IMR-90 (cell line): ENCODE measurements at places on chromosomes 1 and 21. TPM values are rescaled to one million over a fixed set of nuclear protein-coding genes. Genes with fewer than 3 reads are reported as not detected.

NUAK2 gene
- total RNA-seq = 7.2 and 8.1 TPM in 2 replicates

ZNF670 gene
- total RNA-seq = 4.5 and 5.6 TPM in 2 replicates

HES4 gene
- 1.4 and 3.1 TPM in 2 replicates for total RNA-seq

SEMA4A gene
- 0.18 and 0.28 TPM in 2 replicates for total RNA-seq

VSIG8 gene
- total RNA-seq = not detected in 2 replicates

DNA sequence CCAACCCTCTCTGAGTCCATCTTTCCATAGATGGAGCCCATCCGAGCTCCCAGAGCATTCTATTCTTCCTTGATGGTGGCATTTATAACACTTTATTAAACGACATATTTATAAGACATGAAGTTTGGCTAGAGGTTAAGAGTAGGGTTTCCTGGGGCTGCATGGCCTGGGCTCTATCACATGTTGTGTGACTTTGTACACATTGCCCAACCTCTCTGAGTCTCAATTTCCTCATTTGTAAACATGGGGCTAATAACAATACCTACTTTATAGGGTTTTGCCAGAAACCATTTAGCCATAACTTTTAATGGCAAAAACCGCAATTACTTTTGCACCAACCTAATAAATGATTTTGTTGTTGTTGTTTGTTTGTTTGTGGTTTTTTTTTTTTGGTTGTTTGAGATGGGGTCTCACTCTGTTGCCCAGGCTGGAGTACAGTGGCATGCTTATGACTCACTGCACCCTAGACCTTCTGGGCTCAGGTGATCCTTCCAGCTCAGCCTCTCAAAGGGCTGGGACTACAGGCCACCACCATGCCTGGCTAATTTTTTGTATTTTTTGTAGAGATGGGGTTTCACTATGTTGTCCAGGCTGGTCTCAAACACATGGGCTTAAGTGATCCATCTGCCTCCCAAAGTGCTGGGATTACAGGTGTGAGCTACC, 13.9 kb upstream of the ASAP3 start:
- no peak for DNase-seq

- no peak for DNase-seq
These were observed 14.7 kb upstream of the PTP4A2 start for GRCh38 chr1:31952825-31953220.

DNA sequence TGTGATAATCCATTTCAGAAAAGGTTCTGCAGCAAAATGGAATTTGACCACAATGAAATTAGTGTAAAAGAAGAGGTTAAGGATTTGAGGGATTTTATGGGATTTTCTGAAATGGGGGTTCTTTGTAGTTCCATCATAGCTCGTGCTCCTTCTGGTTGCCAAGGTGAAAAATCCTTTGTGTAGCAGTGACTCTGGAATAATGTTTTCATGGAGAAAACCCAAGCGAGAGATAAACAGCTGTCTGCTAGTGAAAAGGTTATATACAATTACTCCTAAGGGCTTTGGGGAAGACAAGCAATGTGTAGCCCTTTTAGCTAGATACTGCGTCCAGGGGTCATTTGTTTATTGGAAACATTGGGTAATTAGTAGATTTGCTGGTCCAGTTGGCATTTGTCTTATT, 453.2 kb upstream of the DEPDC1 start:
- DNase-seq = no peak

GRCh38 chr1:243793298-243793697, 56.7 kb downstream of the AKT3 start:
- no peak for DNase-seq

GRCh38 chr1:204286831-204287421, 72.8 kb downstream of the PLEKHA6 start:
- no peak for DNase-seq

DNA sequence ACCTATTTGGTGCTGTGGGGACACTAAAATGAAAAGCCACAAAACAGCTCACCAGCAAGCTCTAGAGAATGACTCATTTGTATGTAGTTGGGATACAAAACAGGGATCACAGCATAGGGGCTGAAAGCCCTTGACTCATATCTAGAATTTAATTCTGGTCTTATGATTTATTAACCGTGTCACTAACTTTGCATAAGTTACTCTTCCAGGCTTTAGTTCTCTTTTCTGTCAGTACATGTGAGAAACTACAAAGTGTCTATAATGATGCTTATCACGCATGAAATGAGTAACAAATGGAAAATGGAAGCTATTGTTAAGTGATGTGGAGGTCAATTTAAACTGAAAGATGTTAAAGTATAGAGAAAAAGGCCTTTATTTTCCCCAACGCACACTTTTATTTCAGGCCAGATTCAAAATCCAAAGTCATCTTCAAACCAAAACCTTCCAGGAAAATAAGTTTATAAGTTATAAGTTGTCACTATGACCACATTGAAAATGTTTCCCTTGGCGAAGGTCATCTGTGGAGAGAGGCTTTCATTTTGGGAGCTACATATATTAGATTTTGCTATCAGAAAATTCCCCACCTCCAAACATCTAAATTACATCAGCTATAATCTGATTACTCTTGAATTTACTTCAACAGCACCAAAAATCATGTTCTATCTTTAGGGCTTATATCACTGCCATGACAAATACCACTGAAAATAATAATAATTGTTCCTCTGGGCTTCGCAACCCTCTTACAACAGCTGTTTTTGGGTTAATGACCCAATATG, 430.5 kb downstream of the MRPL39 start:
- DNase-seq = peak; percentile 5

DNA sequence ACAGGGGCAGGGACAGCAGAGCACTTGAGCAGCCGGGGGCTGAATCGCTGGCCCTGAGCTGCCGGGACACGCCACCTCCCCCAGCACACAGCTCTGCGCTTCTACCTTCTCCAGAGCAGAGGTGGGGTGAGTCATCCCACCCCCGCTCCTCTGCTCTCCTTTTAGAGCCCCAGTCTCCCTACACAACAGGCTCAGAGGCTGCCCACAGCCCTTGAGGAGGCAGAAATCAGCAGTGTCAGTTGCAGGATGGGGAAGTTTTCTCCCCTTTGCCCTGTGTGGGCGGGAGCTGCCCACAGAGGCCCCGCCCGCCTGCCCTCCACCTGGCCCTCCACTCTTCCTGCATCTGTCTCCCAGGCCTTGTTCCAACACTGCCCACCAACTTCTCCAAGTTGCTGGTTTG, 94.6 kb downstream of the STUM start:
- DNase-seq = peak; percentile 81
